ENCODE measurements at places on chromosomes 6 and 20.

DNA sequence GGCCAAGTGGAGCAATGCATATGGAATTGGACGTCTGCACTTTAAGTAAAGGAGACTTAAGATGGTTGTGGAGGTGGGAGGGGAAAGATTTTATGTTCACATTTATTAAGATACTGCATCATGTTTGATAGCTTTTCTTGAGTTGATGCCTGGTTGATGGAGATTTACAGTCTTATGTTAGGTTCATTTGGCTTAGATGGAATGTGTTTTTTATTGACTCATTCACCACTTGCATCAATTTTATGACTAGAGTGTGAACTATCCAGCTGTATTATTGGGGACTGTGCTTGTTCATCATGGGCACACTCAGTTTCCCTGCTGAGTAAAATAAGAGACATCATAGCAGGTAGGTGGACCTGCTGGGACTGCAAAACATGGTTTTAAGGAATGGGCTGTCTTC lies 91.2 kb upstream of the SCP2D1 start:
- no peak for DNase-seq

DNA sequence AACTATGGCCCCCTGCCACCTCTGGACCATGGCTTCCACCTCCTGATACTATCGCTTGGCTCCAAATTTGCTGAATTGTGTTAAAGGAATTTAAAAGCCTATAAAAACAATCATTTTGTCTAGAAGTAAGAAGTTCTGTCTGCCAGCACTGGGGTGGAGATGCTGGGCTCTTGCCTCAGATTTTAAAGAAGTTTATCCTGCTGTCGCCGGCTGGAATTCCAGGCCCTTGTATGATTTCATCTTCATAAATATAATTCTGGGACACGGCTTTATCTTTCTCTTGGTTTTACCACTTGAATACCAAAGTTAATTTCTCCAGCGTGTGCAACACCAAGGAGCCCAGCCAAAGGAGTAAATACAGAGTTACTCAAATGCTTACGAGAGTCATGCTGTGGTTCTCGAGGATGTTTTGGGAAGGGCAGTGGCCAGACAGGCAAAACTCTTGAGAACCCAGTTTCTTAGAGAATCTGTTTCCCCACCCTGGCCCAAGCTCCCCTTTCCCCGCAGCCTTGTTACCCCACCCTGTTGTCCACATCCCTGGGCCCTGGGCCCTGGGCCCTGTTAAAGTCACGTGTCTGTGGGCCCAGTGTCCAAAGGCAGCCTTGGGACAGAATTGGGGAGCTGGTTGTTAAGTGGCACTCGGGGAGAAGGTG lies 31.9 kb downstream of the C6orf89 start:
- no peak for DNase-seq

- DNase-seq, result no peak
Measured at GRCh38 chr6:157804448-157805327, 18.4 kb upstream of the SNX9 start.

DNA sequence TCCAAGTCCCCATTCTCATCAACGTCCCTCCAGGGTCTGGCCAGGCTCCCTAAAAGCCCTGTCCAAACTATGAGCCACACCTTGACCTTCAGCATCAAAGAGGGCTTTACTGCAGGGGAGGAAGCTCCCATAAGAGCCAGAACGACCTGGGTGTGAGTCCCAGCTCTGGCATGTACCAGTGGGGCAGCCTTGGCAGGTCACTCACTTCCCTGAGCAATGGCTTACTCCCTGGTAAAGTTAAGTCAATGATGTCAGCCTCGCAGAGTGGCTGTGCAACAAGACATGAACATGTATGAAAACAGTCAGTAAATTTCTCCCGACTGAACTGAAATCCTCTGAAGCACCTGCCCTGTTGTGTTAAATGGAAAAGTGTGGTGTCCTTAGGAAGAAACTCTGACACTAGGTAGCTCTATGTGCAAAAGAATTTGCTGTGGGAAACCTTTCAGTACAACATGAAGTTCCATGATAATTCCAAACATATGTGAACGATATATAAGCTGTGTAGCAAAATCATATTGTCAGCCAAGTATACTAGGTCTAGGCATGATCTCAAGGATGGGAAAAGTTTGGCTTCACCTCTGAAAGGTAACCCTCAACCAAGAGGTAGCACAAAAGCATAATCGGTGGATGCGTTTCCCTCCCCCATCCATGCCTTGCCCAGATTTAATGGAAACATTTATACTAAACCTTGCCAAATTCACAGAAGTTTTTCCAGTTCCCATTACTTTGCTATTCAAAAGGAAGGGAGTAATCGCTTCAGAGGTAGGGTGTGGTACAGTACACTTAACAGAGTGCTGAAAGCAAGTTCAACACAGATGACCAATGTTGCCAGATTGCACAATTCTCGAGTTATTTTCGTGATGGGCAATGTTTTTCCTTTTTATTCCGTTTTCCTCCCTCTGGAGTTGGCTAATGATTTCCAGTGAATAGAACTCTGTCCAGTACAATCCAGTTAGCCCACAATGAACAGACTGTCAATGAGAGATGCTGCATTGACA lies 49.0 kb upstream of the RANBP9 start:
- no peak for DNase-seq
